Activated CD4-positive, alpha-beta memory T cell treated with anti-CD3 and anti-CD28 coated beads, Interleukin-2, amount 10 ng/mL, durations not matched to agents 7 days and 5 days (primary cell): ENCODE measurements at places on chromosomes 13 and 19.

- DNase-seq = peak; percentile 6
Measured at GRCh38 chr13:20132052-20132634, 28.7 kb downstream of the GJA3 start.

GRCh38 chr19:45800070-45800553 lies 7.5 kb upstream of the DMWD start:
- DNase-seq = no peak

GRCh38 chr19:34269489-34269888 lies 15.1 kb downstream of the GARRE1 start:
- DNase-seq = no peak

DNA sequence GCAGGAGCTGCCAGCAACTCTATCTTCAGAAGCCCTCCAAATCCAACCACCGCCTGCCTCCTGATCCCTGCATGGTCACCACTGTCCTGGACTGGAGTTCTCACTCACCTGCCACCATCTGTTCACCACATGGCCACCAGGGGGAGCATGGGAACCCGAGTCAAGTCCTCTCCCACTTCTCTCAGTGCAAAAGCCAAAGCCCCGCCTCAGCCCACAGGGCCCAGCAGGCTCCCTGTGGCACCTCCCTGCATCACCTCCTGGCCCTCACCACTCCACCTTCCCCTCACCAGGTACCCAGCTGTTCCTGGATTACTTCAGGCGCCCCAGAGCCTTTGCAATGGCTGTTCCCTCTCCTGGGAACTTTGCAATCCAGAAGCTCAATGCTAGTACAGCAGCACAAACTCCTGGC lies 5.3 kb downstream of the DHPS start:
- DNase-seq = peak; percentile 87

DNA sequence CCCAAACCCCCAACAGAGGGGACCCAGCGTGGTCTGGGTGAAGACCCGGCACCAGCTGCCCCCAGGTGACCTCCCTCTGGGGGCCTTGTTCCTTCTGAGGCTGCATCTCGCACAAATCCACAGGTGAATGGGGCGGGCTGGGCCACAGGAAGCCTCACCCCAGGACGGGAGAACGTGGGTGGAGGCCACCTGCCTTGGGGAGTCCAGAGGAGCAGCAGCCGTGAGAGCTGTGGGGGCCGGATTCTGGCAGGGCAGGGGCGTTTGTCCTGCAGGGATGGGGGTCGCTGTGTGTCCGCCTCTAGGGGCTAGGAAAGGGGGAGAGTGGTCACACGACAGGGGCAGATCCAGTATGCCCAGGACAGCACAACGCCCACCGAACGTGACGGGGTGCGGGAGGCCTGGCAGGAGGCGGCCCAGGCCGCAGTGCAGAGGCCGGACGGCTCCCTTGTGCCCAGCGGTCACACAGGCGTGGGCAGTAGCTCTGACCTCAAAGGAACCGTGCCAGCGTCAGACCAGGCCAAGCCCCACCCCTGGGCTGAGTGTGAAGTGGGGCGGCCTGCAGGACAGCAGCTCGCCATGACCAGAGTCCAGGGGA lies 6.7 kb downstream of the POLR2E start:
- DNase-seq = no peak

- DNase-seq = no peak
Measured at GRCh38 chr13:26695360-26695705, 65.3 kb downstream of the GPR12 start.
